ENCODE measurements at places on chromosomes 7 and 10.

DNA sequence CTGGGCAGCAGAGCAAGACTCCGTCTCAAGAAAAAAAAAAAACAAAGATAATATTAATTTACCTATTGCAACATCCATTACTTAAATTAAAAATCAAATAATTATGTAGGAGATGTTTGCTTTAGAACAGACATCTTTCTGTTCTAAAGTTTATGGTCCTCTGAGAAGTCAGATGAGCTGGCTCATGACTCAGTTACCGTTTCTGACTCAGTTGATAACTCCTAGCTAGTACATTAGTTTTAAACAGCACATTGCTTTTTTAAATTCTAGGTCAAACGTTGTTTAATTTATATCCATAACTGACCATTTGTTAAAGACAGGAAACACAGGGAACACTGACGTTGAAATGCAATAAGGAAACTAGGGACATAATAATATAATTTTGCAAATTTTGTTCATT is 162.7 kb downstream of the ETV1 start:
- no peaks in the 10 kb centered on the region for H3K36me3 ChIP-seq
- H3K27me3 ChIP-seq, result no peaks in the 10 kb centered on the region
- no peak for DNase-seq
- no peak overlapping the region for H3K27ac ChIP-seq
- H3K4me1 ChIP-seq, result no peaks in the 10 kb centered on the region
- no peak overlapping the region for H3K4me3 ChIP-seq

DNA sequence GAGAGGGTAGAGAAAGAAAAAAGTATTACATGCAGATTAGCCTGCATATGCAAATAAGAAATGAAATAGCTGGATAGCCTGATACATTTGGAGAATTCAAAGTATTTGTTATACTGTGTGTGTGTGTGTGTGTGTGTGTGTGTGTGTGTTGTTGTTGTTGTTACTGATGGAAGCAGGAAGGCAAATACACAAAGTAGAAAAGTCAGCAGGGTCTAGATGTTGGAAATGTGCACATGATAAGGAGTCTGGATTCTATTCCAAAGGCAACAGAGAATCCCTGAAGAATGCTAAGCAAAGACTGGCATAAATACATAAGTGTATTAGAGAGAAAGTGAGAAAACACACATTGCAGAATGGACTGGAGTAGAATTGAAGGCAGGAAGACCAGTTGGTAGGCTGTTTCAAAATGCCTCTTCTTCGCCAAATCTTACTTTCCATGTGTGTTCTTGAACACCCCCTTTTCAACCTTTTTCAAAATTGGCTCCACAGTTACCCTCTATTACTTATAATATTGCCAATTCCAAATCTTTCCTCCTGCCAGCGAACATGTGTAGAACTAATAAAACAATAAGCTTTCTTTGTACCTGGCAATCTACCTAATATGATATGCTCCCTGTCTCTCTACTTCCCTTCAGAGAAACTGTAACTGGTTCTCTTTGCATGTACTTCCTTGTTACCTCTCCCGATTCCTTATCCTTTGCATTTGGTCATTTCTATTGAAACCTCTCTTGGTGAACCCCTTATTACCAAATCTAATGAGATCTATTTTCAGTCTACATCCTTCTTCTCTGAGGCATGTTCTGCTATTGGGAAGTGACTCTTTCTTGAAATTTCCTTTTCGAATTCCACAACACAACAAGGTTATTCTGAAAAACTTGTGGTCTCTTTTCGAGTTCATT is 6.2 kb downstream of the CPED1 start:
- no peaks in the 10 kb centered on the region for H3K36me3 ChIP-seq
- no peak overlapping the region for H3K4me3 ChIP-seq
- DNase-seq, result no peak
- peak overlapping the region; percentile 6 for H3K27ac ChIP-seq

DNA sequence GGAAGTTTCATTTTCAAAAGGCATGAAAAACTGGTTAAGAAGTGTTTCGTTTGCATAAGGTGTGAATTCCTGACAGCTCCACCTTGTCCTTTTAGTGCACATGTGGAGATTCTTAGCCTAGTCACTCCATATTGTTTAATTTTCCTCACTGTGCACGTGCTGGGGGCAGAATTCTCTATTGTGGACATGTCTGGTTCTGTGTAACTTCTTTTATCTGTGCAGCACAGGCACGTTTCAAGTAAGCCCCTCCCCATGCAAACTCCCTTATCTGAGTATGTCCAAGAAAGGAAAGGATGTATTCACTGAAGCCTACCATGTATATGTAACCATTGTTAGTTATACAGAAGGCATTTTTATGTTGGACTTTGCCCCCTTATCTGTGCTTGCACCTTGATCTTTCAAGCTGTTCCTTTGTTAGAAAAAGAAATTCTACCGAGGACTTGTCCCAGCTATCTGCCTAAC is 1346.3 kb downstream of the REEP3 start:
- no peaks in the 10 kb centered on the region for H3K4me1 ChIP-seq
- no peaks in the 10 kb centered on the region for H3K36me3 ChIP-seq
- no peaks in the 10 kb centered on the region for H3K27me3 ChIP-seq
- no peak for DNase-seq

DNA sequence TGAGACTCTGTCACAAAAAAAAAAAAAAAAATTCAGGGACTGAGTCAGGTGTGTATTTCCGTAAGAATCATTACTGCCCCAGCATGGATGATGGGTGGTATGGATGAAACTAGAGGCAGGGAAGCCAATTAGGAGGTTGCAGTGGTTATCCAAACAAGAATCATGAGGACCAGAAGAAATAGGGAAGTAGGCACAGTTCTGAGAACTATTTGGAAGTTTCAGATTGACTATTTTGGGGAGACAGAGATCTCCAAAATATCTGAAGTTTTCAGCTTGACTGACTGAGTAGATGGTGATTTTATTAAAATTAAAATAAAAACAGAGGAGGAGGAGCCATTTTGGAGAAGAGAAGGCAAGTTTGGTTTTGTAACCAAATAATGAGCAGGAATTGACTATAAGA is 119.4 kb upstream of the NRBF2 start:
- no peaks in the 10 kb centered on the region for H3K4me1 ChIP-seq
- H3K27ac ChIP-seq, result no peak overlapping the region
- DNase-seq, result no peak
- no peaks in the 10 kb centered on the region for H3K36me3 ChIP-seq
- H3K27me3 ChIP-seq, result no peaks in the 10 kb centered on the region

- H3K4me3 ChIP-seq, result no peak overlapping the region
- no peaks in the 10 kb centered on the region for H3K36me3 ChIP-seq
- no peaks in the 10 kb centered on the region for H3K27me3 ChIP-seq
- no peak overlapping the region for H3K27ac ChIP-seq
Observed at GRCh38 chr7:87234949-87235348, 15.4 kb upstream of the TMEM243 start.

GRCh38 chr7:151454305-151454704 is 14.4 kb upstream of the CRYGN start:
- peaks cover 4% of the 10 kb centered on the region for H3K4me1 ChIP-seq
- no peak overlapping the region for H3K27ac ChIP-seq
- no peaks in the 10 kb centered on the region for H3K36me3 ChIP-seq
- H3K27me3 ChIP-seq, result no peaks in the 10 kb centered on the region
- H3K4me3 ChIP-seq, result no peak overlapping the region

- H3K27me3 ChIP-seq, result no peaks in the 10 kb centered on the region
- H3K4me1 ChIP-seq, result no peaks in the 10 kb centered on the region
- no peak overlapping the region for H3K4me3 ChIP-seq
Observed at GRCh38 chr7:140562926-140563481, 77.6 kb downstream of the DENND2A start.

GRCh38 chr7:145263886-145264285 is 428.0 kb upstream of the TPK1 start:
- H3K27me3 ChIP-seq, result no peaks in the 10 kb centered on the region
- H3K4me1 ChIP-seq, result no peaks in the 10 kb centered on the region
- no peak overlapping the region for H3K4me3 ChIP-seq

DNA sequence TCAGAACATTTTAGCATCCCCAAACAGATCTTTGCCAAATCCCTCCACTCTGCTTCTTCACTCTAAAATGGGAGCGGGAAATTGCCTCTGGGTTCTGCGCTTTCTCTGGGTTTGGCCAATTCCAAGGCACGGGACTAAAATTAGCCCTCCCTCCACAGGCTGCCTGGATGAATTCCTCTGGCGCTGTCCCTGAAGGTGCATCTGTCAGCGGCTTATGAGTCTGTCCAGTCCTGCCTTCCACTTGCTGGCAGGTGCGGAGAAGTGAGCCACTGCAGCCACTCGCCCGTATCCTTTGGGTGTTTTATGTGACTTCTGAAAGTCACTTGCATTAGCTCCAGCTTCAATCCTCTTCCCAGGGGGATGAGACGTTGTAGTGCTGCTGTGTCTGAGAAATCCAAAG is 121.6 kb downstream of the SH2D4B start:
- H3K4me1 ChIP-seq, result peaks cover 10% of the 10 kb centered on the region
- no peak for DNase-seq
- H3K4me3 ChIP-seq, result no peak overlapping the region
- H3K27ac ChIP-seq, result no peak overlapping the region
- H3K27me3 ChIP-seq, result no peaks in the 10 kb centered on the region
- no peaks in the 10 kb centered on the region for H3K36me3 ChIP-seq

DNA sequence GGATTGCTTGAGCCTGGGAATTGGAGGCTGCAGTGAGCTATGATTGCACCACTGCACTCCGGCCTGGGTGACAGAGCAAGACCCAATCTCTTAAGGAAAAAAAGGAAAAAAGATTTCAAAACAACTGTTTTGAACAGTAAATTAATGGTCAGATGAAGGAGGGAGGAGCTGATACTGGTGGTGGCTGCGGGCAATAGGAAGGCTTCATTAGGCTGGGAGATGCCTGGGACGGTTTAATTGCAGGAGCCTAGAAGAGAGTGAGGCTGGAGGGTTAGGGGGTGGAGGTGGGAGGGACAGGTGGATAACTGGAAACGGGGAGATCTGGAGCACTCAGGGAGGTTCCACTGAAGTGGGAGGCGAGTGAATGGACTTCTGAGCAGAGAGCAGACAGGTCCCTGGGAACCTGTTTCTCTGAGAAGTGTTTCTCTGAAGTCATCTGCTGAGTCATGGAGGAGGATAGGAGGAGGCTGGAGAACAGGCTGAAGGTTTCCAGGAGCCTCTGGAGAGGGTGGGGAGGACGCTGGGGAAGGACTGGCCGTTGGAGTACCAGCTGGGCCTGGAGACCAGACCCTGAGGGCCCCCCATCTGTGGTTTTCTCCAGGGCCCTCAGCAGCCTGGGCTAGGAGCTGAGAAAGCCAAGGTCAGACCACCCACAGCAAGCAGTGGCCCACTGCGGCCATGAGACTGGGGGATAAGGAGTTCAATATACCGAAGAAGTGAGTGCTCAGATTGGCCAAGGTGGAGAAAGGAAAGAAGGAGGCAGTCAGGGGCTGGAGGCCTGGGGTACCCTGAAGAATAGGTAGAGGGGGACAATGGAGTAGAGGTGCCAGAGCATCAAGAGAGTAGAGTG is 14.4 kb upstream of the YWHAG start:
- H3K4me3 ChIP-seq, result no peak overlapping the region
- no peaks in the 10 kb centered on the region for H3K27me3 ChIP-seq
- no peak for DNase-seq

- peak overlapping the region; percentile 47 for H3K4me3 ChIP-seq
- H3K27me3 ChIP-seq, result no peaks in the 10 kb centered on the region
- H3K36me3 ChIP-seq, result no peaks in the 10 kb centered on the region
Observed at GRCh38 chr7:64889686-64890162, 13.3 kb upstream of the ZNF273 start.

DNA sequence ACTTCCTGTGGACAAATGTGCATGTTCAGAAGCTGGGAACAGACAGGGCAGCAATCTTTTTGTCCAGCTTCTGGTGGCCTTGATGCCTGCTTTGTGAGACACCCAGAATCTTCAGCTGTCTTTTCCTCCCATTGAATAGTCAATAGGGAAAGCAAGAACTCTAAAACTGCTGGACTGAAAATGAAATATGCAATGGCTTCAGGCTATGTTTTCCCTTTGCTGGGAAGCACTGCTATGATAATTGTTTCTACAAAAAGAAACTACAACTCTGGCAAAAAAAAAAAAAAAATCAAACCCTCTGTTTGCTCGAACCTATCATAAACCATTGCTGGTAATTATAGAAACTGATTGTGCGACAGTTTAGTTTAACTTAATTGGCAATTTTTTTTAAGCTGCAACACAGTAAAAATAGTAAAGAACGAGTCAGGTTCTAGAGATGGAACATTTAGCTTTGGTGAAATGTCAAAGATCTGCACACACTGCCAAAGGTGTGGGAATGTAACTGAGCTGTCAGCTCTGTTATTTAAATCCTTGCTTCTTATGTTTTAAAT is 79.1 kb upstream of the NEUROD6 start:
- H3K36me3 ChIP-seq, result no peaks in the 10 kb centered on the region
- no peaks in the 10 kb centered on the region for H3K4me1 ChIP-seq
- no peaks in the 10 kb centered on the region for H3K27me3 ChIP-seq
- H3K27ac ChIP-seq, result no peak overlapping the region
- no peak for DNase-seq
- H3K4me3 ChIP-seq, result no peak overlapping the region

GRCh38 chr10:46787321-46787615 is 124.0 kb upstream of the PTPN20 start:
- H3K36me3 ChIP-seq, result no peaks in the 10 kb centered on the region
- no peaks in the 10 kb centered on the region for H3K27me3 ChIP-seq
- H3K4me3 ChIP-seq, result peak overlapping the region; percentile 63
- DNase-seq, result no peak
- no peak overlapping the region for H3K27ac ChIP-seq

- DNase-seq, result no peak
- H3K27ac ChIP-seq, result no peak overlapping the region
- peaks cover 4% of the 10 kb centered on the region for H3K4me1 ChIP-seq
- peaks cover 12% of the 10 kb centered on the region for H3K36me3 ChIP-seq
Observed at GRCh38 chr10:22593636-22594198, 120.7 kb downstream of the PIP4K2A start.

GRCh38 chr10:126203746-126204145 is 184.5 kb downstream of the ADAM12 start:
- H3K36me3 ChIP-seq, result no peaks in the 10 kb centered on the region
- no peak overlapping the region for H3K4me3 ChIP-seq
- no peak for DNase-seq
- H3K4me1 ChIP-seq, result peaks cover 6% of the 10 kb centered on the region

- no peak for DNase-seq
- peak overlapping the region; percentile 73 for H3K27ac ChIP-seq
- peak overlapping the region; percentile 81 for H3K4me3 ChIP-seq
- H3K4me1 ChIP-seq, result peaks cover 90% of the 10 kb centered on the region
- no peaks in the 10 kb centered on the region for H3K36me3 ChIP-seq
- no peaks in the 10 kb centered on the region for H3K27me3 ChIP-seq
Observed at GRCh38 chr7:2522780-2523433, 3.3 kb downstream of the LFNG start.

DNA sequence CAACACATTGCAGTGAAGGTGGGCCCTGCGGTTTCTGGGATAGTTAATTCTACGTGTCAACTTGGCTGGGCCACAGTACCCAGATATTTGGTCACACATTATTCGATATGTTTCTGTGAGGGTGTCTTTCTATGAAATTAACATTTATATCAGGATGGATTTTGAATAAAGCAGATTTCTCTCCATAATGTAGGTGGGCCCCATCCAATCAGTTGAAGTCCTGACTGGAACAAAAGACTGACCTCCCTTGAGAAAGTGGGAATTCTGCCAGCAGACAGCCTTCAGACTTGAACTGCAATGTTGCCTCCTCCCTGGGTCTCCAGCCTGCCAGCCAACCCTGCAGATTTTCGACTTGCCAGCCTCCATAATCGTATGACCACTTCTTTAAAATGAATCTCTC is 420.6 kb downstream of the PLXNA4 start:
- H3K27me3 ChIP-seq, result no peaks in the 10 kb centered on the region
- H3K4me1 ChIP-seq, result no peaks in the 10 kb centered on the region
- H3K27ac ChIP-seq, result no peak overlapping the region
- no peak overlapping the region for H3K4me3 ChIP-seq
- DNase-seq, result no peak
- H3K36me3 ChIP-seq, result no peaks in the 10 kb centered on the region
